ENCODE measurements at places on chromosomes 3 and 15. TPM values are rescaled to one million over a fixed set of nuclear protein-coding genes. Genes with fewer than 3 reads are reported as not detected.

Gene RBP2
- not detected for total RNA-seq

Gene EPHA6
- total RNA-seq = not detected

Gene ZNF621
- 5.9 TPM for total RNA-seq

Gene GRM2
- not detected for total RNA-seq

Gene GNAT1
- 0.35 TPM for total RNA-seq

Gene TJP1
- 46.3 TPM for total RNA-seq

Gene FETUB
- 2.8 TPM for total RNA-seq

Gene SCG3
- total RNA-seq = not detected

Gene INKA1
- total RNA-seq = 21.7 TPM

Gene FILIP1L
- total RNA-seq = 3.8 TPM

Gene C3orf85
- total RNA-seq = not detected

Gene GOLGA6A
- total RNA-seq = not detected

Gene XYLB
- 2.6 TPM for total RNA-seq

Gene AADACL2
- total RNA-seq = not detected

Gene USP13
- total RNA-seq = 4.4 TPM

Gene IGSF10
- 0.07 TPM for total RNA-seq

Gene CSPG4
- 73.2 TPM for total RNA-seq

Gene PRR20G
- not detected for total RNA-seq

Gene C3orf20
- total RNA-seq = not detected

Gene ALDH1A3
- total RNA-seq = 494 TPM

Gene GRK7
- total RNA-seq = 0.07 TPM

Gene BCHE
- 0.92 TPM for total RNA-seq

Gene DAPK2
- total RNA-seq = 0.33 TPM

Gene SEMA3B
- 5.4 TPM for total RNA-seq

Gene MST1
- 4.2 TPM for total RNA-seq
